H4 (cell line): ENCODE measurements at places on chromosomes 12 and 14.

DNA sequence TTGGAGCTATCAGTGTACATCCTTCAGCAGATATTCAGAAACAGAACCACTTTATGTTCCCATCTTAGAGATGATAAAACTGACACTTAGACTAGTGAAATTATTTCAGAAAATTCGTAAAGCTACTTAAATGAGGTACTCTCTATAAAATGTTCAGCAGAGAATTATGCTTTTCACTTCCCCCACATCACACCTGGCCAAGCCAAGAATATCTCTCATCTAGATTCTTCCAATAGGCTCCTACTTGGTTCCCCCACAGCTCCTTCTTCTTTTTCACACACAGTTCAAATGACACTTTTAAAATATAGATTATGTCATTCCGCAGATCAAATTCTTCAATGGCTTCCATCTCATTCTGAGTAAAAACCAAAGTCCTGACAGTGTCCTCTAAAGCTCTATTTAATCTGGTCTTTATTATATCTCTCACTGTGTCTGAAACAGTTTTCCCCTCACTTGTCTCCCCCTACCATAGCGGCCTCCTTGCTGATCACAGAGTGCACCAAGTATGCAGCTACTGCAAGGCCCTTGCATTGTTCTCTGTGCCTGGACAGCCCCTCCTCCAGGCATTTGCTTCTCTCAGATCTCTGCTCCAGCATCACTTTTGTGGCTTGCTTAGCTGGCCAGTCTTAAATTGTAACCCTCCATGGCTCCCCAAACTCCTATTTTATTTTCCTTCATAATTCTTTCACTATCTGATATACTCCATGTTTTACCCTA is 736.8 kb upstream of the USP15 start:
- DNase-seq, result no peak

GRCh38 chr14:105885561-105886320 is 359.4 kb downstream of the TMEM121 start:
- no peak for DNase-seq

- no peak for DNase-seq
These were observed 11.2 kb downstream of the MAP4K5 start for GRCh38 chr14:50520947-50521815.

DNA sequence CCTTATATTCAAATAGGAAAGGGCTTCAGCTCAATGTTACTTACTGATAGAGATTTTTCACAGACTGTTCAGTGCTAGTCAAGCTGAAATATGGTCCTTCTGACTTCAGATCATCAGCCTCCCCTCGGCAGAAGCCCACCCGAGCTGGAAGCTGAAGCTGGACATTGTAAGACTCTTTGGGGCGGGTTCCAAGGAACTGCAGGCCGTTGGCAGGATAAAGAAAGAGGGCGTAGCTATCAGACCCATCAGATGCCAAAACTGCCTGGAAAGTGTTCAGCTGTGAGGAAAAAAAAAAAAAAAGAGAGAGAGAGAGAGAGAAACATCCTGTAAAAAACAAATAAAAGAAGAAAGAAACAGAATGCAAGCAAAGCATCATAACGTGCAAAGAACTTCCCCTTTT is 8.8 kb downstream of the NID2 start:
- DNase-seq, result no peak

DNA sequence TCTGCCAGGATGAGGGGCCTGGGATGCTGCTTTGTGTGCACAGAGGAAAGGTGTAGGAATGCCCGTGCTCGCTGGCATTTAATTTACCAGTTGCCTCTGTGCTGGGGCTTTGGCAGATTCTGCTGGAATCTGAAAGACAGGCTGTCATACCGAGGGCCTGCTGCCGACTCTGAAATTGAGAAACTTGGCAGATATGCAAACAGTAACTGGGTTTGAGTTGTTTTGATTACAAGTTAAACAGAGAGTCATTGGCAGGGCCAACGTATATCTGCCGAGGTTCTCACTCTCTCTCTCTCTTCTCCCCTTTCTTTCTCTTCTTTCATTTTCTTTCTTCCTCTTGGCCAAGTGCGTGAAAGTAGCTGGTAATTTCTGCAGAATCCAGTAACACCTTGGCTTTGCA is 618.7 kb downstream of the VRK1 start:
- no peak for DNase-seq

DNA sequence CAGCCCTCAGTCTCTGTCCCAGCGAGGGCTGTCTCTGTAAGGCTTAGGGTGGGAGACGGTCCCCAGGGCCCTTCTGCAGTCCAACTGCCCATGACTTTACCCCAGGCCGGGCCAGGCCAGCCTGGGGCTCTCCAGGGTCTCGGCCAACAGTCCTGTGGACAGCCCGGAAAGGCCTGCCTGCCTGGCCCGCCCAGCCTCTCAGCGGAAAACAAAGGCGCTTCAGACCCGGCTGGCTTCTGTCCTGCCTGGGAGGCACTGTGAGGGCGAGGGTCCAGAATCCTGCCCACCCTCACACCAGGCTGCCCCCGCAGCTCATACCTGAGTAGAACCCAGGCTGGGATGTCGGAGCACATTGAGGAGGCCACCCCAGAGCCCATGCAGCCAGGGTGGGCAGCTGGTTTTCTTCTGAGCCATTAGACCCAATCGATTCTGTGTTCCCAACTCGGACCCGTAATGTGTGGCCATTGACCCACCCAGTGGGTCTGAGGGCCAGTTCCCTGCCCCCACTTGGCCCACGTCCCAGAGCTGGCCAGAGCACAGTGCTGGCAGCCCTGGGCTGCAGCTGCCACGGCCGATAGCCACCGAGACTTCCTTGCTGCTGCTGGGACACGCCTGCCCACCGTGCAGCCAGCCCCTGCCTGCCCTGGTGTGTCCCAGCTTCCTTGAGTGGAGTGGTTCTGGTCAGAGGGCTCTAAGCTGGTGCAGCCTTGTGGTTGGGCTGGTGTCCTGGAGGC is 1.6 kb downstream of the CRIP2 start:
- no peak for DNase-seq

- no peak for DNase-seq
These were observed 6.8 kb downstream of the SCYL2 start for GRCh38 chr12:100273782-100274181.

- DNase-seq, result no peak
These were observed 214.6 kb downstream of the ATXN7L3B start for GRCh38 chr12:74752215-74752614.

GRCh38 chr14:100673807-100674154 is 52.9 kb upstream of the DLK1 start:
- no peak for DNase-seq

GRCh38 chr14:20855652-20856291 is 35.4 kb upstream of the RNASE3 start:
- peak; percentile 71 for DNase-seq

DNA sequence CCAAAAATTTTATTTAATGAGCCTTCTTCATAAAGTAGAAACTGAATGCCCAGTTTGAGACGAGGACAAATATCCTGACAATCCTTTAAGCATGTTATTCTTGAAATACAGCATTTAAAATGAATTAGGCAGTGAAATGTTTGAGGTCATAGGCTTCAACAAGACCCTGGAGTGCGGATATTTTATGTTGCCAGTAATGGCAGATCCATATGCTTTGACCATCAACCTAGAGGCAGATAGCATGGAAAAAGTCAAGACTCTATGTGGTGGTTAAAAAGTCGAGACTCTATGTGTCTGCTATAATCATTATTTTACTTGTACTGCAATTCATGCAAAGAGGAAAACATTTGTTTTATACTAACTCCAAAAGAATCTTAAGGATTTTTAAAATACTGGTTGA is 2.0 kb upstream of the MAP4K5 start:
- no peak for DNase-seq

GRCh38 chr14:95043732-95044462 is 113.4 kb downstream of the DICER1 start:
- no peak for DNase-seq

- peak; percentile 61 for DNase-seq
These were observed 1.7 kb upstream of the SPATS2 start for GRCh38 chr12:49365542-49365941.

- DNase-seq, result no peak
These were observed 10.6 kb downstream of the SSPN start for GRCh38 chr12:26205941-26206340.

GRCh38 chr12:84756961-84757360 is 155.6 kb downstream of the SLC6A15 start:
- DNase-seq, result no peak

- DNase-seq, result no peak
These were observed 4.0 kb upstream of the LIMA1 start for GRCh38 chr12:50287271-50287670.

DNA sequence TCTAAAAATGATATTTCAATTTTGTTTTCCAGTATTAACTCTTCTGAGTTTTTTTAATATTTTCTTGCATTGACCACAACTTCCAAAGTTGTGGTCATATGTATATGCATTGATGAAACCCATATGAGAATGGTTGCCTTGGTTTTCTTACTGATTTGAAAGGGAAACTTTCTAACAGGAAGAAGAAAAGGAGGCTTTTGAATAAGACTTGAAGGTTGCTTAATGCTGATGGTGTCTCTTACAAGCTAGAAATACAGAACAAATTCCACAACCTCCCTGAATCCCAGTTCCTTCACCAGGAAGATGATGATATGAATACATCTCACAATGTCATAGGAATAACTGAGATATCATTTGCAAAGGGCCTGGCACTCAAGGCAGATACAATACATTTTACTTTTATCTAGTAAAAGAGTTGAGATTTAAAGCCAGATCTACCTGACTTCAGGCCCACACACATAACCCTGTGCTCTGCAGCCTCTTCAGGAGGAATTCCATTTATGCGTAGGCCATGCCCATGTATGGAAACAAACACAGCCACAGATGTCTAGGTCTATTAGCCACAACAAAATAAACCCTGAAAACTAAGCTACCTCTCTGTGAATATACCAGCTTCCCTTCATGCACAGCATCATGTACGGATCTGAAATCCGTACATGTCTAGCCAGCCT is 165.4 kb upstream of the PLEKHG7 start:
- no peak for DNase-seq

DNA sequence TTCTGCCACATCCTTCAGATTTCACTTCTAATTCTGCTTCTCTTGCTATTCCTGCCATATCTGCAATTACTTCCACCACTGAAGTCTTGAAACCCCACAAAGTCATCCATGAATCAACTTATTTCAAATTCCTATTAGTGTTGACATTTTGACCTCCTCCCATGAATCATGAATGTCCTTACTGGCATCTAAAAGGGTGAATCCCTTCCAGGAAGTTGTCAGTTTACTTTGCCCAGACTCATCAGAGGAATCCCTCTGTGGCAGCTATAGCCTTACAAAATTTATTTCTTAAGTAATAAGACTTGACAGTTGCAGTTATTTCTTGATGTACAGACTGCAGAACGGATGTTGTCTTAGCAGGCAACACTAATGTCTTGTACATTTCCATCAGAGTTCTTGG is 162.9 kb downstream of the PCNX1 start:
- no peak for DNase-seq

GRCh38 chr14:92631098-92631497 is 117.3 kb downstream of the LGMN start:
- DNase-seq, result no peak

- no peak for DNase-seq
These were observed 7.2 kb upstream of the TPI1 start for GRCh38 chr12:6860116-6860515.

DNA sequence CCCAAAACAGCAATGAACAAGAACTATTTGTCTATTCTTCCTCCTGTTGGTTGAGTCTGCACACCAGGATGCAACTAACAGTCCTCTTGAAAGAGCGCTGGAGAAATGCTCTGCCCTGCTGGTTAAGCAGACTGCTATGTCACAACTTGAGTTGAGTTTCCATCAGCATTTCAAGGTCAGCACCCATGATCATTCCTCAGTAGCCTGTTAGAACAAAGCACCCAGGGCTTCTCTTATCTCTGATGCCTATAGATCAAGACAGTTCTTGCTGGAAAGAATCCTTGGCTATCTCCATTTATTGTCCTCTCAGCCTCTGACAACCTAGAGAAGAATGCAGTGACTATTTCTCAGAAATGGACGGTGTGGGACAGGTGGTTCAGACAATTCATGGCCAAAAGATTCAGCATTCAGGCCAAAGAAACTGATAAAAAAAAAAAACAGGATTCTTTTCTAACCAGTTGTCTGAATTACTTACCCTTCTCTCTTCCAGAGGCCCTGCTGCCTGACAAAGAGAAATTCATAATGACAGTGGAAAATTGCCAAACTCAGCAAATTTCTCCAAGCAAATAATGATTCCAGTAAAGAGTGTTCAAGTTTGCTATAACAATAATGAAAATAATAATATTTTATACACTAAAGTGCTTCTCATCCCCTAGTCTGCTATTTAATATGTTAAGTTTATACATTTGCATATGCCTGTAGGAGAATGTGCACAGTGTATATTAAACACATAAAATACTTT is 306.7 kb downstream of the EMP1 start:
- DNase-seq, result no peak

DNA sequence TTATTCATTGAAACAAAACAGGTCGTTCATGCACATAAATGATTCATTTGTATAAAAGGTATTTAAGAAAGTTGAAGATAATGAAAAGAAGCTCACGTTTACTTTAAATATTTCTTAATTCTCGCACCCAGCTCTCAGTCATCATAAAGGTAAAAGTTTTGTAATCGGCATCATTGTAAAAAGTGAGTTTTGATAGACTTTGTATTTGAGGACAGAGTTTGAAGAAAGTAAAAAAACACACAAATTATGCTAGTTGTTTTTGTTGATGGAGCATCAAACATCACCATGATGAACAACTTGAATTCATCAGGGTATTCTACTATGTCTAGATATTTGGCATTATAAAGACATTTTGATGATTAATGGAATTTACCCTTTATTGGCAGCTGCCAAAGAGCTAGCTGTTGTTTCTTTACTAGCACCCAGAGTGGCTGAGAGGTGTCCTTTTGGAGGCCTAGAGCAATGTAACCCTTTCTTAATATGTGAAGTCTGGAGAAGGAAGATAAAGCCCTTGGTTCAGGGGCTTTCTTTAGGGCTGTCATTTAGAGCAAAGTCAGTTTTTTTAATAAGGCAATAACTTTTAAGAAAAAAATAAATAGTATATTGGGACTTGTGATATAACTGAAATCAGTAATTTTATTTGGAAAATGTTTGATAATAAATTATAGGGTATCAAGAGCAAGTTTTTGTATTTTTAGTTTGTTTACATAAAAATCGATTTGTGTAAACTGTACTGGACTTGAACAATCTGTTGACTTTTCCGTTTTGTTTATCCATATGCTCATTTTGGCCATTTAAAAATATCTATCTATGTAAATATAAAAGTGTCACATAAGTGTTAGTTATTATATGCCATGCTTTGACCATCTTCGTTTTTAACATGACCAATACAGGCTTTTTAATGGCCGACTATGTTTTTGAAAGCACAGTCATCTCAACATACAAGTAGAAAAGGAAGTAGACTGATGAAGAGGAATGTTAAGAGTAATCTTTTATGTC is 7.4 kb downstream of the GLRX5 start:
- no peak for DNase-seq

GRCh38 chr12:125121106-125121505 is 55.9 kb downstream of the AACS start:
- no peak for DNase-seq

- DNase-seq, result no peak
These were observed 73.2 kb downstream of the TSPAN11 start for GRCh38 chr12:30999723-31000122.

- DNase-seq, result no peak
These were observed 69.5 kb downstream of the LLPH start for GRCh38 chr12:66061076-66061475.

GRCh38 chr14:75884198-75884611 is 97.6 kb downstream of the TGFB3 start:
- no peak for DNase-seq

GRCh38 chr12:114968727-114969126 is 284.8 kb upstream of the TBX3 start:
- DNase-seq, result no peak

GRCh38 chr14:95871531-95871930 is 5.1 kb upstream of the TUNAR start:
- no peak for DNase-seq
